ENCODE measurements at places on chromosomes 1 and 21.

- DNase-seq = no peak
Observed at GRCh38 chr21:35227786-35228185, 178.7 kb upstream of the RUNX1 start.

- no peak for DNase-seq
Observed at GRCh38 chr1:183548116-183548515, 42.1 kb downstream of the NCF2 start.

DNA sequence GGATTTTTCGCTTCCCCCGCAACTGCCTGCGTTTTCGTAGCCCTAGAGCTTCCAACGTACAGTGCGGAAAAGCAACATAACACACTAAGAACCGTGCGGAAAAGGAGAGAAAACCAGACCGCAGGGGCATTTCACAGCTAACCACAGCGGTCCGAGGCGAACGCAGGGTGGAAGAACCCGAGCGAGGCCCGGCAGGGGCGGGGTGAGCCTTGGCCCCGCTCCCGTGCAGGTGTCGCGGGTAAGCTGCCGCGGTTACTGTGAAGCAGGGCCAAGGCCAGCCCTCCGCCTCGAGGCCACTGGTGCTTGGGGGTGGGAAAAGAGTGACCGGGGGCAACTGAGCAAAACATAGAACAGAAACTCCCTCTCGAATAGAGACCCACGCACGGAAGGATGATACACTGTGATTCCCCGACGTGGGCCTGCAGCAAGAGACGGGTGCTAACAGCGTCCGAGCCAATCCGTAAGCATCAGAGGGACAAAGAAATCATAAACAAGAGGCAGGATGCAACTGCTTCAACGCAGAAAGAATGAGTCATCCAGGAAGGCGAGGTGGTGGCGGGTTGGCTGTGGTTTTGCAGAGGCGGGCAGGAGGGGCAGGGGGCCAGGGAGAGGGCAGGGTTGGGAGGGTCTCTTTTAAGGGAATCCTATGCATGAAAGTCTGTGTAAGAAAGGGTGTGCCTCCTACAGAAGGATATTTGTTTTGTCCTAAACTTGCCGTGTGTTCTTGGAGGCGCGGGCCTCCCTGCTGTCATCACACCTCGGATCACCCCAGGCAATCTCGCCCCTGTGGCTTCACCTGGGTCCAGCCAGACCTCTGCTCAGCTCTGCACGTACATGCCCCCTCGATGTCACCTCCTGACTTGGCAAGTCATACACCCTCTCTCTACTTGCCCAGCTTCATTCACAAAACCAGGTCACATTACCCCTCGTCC, 7.3 kb downstream of the GNG4 start:
- DNase-seq = no peak

- DNase-seq = no peak
Observed at GRCh38 chr1:12565094-12565965, 52.7 kb downstream of the DHRS3 start.

- no peak for DNase-seq
Observed at GRCh38 chr1:166876540-166876838, 425 bp upstream of the TADA1 start.

DNA sequence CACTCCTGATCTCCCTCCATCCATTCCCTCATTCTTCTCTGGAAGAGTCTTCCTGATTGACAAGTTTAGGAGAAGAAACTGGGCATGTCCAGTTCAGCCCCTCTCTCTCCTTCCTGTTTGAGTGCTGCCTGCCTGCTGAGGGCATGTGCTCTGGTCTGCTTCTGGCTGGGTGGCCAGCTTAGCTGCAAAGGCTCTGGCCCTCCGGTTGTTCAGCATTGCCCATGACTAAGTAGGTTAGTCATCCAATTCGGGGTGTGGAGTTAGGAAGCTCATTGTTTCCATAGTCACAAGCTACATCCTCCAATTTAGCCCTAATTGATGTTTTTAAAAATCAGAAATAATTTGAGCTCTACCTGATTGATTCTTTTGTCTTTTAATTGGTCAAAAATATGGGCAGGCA, 25.6 kb upstream of the PLA2G2E start:
- DNase-seq = no peak

DNA sequence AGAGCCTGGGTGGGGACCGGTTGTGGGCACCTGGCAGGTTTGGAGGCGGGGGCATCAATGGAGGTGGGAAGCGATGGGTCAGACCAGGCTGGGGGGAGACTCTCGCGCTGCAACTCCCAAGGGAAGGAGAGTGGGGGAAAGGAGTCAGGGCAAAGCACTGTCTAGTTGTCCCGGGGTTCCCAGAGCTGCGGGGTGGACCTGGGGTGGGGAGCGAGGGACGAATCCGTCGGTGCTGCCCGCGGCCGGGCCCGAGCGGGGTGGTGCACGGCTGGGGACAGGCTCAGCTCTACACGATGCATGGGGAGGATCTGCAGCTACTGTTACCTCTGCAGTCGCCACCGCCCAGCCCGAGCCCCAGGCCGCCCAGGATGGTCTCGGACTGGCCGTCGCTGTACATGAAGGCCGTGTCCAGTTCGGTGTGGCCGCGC, 427 bp downstream of the AKR7A2 start:
- DNase-seq = no peak

GRCh38 chr1:46520063-46520911, 30.7 kb downstream of the DMBX1 start:
- no peak for DNase-seq

DNA sequence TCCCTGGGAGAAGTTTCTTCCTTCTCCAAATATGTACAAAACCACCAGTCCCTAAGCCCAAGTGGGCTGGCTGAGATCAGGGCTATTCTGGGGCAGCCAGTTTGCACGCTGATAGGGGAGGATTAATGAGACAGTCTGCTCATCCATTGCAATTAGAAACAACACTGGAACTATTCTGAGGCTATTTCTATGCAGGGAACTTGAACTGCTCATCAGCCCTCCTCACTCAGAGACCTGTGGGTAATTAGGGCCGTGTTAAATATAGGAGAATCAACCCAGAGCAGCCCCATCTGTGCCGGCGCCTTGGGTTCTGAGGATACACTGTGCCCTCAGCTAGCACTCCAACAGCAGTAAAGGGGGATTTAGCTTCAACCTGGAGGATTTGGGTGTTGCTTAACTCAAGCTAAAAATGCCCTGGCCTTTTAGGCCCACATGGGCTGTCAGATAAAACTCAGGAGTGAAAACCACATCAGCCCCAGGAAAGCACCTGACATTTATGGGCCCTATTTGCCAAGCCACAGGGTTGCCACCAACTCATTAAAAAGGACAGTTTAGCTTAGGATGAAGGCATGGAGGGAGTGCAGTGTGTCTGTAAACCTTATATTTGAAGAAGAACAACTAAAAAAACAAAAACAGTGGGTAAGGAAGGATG, 53.9 kb downstream of the DUSP10 start:
- DNase-seq = no peak

DNA sequence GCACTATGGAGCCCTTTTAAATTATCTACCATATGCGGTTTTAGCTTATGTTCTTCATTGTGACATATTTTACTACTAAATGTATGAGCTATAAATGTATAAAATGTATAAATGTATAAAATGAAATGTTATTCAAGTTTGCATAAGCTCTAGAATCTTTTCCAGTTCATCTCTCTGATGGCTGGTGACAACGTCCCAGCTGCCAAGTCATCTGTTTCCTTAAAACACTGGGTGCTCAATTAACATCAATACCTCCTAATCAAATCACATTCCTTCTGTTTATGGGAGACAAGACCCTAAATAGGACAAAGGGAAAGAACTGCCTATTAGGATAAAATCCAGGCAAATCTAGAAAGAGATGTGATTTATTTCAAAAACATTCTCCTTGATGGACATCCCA, 22.9 kb downstream of the DSTYK start:
- DNase-seq = no peak

DNA sequence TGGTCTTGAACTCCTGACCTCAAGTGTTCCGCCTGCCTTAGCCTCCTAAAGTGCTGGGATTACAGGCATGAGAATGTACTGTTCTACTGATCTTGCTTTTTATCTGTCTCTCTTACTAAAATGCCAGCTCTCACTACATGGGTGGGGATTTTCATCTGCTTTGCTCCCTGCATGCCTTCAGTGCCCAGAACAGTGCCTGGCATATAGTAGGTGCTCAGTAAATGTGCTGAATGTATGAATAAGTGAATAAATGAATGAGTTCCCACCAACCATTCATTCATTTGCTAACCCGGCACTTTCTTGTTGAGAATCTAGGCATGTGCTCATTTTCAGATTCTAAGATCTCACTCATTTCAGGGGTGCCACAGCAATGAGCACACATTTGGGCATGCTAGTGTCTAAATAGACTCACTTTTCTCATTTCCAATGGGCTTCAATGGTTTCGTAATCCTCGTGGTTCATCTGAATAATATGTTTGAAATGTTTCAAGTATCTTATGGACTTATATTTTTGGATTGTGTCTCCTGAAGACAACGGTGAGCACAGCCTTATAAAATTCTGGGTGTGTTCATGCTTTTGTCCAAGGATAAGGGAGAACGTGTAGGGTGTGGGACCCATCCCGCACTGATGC, 7.6 kb downstream of the DHRS3 start:
- DNase-seq = no peak

DNA sequence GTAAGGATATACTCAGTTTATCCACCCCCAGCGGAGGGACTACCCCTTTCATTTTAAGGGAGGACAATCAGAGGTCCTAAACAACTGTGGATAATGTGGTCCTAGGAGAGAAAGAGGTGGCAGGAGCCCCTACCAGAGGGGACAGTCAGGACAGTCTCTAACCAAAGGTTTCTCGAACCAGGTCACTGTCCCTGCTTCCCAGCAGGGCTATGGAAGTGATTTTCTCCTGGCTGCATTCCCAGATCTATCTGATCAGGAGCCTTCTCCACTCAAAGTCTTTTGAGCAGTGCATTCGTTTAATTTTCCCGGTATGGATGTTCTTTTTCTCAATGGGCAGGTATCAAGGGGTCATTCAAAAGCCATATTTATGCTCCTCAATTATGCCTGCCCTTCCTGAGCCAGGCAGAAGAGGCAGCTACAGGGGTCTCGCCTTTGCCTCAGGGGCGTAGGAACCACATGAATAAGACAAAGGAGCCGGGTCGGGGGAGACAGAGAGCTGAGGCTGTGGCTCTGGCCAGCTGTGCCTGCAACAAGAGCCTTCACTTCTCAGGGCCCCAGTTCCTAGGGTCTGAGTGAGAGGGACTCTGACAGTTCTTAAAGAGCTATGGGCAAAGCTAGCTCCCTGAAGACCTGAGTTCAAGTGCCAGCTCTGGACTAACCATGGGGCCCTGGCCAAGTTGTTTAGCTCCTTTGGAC, 62.5 kb upstream of the DMRTB1 start:
- DNase-seq = no peak

DNA sequence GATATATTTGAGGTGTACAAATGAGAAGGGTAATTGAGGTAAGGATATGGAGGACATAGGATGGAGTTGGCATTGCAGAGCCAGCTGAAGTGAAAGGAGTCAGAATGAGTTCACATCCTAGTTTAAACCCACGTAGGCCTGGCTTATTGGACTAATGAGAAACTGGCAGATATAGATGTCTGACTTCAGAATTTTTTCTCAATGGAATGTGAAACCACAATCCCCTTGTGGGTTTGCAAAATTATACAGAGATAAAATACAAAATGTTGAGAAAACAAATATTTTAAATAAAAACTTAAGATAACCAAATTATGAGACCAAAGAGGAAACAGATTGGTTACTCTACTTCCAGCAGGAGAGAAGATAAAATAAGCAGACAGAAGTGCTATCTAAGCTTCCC, 277.4 kb upstream of the LRRC7 start:
- no peak for DNase-seq

DNA sequence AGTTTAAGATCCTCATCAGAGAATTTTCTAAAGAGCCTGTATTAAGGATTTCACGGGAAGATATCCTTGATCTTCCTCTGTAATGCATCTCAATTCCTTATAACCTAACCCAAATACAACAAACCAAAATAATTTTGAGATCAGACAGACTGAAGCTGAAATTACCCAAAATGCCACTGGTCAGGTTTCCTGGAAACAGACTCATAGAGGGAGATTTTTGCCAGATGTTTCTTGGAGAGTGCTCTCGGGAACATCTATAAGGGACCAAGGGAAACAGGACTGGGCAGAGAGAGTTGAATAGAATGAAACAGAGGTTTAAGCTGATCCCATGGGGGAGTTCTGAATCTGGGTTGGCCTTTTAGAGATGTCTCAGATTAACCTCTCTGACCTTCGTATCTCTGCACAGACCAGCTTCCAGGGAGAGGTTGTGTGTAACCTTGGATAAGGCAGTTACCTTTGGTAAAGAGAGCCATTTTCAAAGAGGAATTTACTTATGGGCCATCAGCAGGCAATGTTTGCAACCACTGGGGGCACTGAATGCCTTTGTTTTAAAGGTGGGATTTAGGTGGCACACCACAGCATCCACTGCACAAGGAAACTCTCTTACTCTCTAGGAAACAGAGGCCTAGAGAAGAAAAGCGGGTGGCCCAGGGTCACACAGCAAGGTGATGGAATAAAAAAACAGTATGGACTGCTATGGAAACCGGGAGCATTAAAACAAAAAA, 130.8 kb upstream of the SGIP1 start:
- no peak for DNase-seq

GRCh38 chr1:38580594-38580993, 279.0 kb downstream of the RRAGC start:
- no peak for DNase-seq

GRCh38 chr1:39213511-39214002, 9.1 kb downstream of the MACF1 start:
- DNase-seq = no peak

- no peak for DNase-seq
Observed at GRCh38 chr21:33734291-33734690, 92.0 kb downstream of the ITSN1 start.

DNA sequence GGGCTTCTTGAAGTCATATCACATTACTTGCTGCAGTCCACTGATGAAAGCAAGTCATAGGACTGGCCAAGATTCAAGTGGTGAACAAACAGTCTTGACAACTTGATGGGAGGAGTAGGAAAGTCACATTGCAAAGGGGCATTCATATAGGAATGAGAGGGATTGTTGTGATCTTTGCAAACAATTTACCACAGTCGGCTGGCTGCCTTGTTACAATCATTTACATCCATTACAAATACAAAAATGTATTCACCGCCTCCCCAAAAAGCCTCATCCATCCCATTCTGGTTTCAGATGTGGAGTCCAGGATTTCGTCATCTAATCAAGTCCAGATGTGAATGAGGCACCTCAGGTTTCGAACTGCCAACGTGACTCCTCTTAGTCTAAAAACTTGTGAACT, 26.8 kb downstream of the GORAB start:
- DNase-seq = no peak

- DNase-seq = no peak
Observed at GRCh38 chr1:25836695-25837094, 16.9 kb downstream of the MTFR1L start.

DNA sequence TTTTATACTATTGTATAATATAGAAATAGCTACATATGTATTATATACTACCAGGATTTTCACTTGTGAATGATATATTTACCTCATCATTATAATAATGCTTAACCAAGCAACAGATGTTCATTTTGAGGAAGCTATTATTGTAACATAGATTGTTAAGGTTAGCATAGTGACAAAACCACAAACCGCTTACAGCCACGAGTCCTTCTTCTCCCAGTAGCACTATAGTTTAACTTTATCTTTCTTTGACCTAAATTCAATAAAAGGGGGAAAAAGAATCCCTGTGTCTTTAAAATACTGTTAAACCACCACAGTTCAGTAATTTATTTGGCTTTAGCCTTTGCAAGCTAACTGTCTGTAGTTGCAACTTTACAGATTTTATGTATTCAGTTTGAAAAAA, 1039.4 kb upstream of the B3GALT2 start:
- DNase-seq = no peak

Measured in stimulated activated CD4-positive, alpha-beta T cell treated with anti-CD3 and anti-CD28 coated beads, Interleukin-1b, Interleukin-23, amount 100 ng/mL, for 24 hours (primary cell).